T follicular helper cell (primary cell): ENCODE measurements at places on chromosomes 16 and 17.

DNA sequence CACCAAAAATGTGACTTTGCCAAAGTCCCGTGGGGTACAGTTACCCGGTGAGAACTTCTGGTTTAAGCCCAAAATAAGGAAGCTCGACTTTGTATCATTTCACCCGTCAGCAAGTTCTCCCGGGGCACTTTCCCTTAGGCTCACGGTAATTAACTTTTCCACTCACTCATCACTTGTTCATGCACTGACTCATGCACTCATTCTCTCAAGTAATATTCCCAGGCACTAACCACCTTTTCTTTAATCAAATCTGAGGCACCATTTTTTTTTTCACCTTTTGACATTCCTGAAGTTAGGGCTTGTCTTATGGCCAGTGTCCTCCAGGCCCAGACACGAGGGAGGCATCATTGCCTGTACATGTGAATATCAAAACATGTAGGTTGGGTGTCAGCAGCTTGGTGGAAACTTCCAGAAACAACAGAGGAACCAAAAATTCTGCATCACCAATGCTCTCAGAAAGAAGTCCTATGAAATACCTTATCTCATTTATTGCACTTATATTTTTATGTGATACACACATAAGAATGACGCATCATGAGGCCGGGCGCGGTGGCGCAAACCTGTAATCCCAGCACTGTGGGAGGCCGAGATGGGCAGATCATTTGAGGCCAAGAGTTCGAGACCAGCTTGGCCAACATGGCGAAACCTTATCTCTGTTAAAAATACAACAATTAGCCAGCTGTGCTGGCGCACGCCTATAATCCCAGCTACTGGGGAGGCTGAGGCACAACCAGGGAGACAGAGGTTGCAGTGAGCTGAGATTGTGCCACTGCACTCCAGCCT lies 36.1 kb upstream of the ATP2C2 start:
- DNase-seq, result no peak

DNA sequence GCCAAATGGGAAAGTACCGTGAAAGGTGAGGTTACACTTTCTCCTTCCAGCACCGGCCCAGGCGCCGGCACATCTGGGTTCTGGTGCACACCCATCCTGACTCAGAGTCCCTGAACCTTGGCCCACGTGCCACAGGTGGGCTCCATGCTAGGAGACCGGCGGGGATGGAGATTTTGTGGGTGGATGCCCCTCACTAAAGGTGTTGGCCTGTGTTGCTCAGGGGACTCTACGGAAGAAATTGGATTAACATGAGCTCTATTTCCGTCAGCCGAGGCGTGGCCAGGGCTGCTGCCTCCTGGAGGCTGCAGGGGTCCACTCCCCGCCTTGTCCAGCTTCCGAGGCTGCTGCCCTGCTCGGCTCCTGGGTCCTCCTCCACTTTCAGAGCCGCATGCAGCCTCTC lies 30.8 kb downstream of the FBXO31 start:
- DNase-seq, result no peak

DNA sequence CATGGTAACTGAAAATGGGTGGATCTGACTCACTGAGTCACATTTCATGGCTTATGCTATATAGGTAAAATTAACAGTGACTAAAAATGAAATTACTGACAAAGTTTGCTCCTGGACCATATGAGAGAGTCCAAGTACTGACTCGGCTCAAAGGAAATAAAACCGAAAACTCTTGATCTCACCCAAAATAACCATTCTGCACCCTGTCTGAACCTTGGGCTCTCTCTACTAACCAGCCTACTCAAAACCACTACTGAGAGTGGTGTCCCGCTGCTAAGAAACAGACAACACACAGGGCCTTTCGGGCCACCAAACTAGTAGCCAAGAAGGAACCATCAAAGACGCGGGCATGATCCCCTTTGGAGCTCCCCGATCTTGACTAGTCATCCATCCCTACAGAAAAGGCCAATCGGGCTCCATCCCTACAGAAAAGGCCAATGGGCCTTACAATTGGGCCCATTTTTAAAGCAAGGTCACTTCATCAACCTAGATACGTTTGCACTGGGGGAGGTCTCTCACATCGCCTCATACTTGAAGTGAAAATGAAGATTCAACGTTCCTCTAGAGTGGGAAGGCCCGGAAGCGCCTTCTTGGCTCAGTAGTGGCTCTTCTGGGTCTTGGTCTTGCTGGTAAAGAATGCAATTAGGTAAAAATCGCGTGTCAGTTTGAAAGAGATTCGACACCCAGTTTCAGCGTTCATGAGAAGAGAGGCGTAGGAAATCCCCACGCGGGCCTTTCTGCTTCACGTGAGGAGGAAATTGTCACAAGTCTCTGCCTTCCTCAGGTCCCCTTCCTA lies 720 bp upstream of the ZPBP2 start:
- peak; percentile 59 for DNase-seq

DNA sequence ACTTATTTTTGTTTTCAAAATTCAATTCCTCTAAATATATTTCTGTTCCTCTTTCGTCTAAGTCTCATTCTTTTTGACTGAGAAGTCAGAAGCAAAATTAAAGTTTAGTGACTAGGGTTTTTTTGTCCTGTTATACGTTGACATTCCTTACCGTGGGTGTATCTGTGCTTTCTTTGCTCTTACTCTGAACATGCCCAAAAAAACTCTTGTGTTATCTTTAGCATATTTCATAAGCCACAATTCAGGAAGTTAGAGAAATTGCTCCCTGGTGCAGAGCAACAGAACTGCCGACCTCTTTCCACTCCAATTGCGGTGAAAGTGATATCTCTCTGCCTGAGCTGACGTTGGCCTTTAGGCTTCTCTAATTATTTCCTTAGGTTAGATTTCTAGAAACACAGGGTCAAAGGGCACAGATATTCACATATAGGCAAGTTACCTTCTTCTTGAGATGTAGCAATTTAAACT lies 65.7 kb downstream of the CENPV start:
- DNase-seq, result no peak

GRCh38 chr17:61393550-61393903 lies 6.1 kb upstream of the TBX2 start:
- no peak for DNase-seq
